ENCODE measurements at places on chromosomes 3 and 15.

GRCh38 chr3:25586167-25586505 is 78.6 kb downstream of the TOP2B start:
- DNase-seq = no peak

DNA sequence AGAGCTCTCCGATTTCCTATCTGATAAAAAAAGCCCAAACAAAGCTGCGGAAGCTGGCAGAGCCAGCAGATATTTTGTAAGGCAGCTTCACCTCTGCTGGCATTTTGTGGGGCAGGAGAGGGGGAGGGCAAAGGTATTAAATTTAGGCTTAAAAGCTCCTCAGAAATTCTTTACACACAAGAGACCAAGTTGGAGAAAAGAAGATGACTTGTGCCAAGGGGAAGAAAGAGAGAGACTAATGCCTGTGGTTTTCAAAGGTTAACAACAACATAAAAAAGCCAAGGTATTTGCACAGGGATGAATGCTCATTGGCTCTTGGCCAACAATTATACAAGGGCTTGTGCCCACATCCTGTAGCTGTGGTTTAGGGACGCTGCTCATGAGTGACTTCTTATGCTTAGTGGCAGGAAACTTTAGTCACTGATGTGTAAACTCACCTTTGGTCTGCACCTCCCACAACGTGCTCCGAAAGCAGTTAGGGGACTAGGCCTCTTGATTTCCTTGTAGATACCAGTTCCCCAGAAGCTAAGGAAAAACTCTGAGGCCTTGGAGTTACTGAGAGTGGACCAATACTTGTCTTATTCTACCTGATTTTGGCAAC is 152.9 kb downstream of the TPRG1 start:
- no peak for DNase-seq

DNA sequence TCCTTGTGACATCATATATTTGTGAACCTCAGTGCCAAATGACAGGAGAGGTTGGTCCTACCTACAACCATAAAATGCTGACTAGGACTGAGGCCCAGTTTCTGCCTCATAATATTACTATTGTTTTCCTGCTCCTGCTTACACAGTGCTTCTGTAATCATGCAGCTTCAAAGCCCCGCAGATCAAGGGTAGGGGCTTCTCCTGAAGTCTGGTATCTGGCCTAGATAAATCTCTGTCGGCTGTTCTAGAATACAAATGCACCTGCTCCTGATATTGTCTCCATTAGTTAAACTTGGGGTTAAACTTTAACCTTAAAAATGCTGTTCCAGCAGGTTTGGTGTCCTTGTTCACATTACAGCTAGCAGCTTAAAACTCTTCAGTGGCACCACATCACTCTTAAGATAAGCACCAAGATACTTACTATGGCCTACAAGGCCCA is 552.4 kb downstream of the TUSC7 start:
- DNase-seq = peak; percentile 32

DNA sequence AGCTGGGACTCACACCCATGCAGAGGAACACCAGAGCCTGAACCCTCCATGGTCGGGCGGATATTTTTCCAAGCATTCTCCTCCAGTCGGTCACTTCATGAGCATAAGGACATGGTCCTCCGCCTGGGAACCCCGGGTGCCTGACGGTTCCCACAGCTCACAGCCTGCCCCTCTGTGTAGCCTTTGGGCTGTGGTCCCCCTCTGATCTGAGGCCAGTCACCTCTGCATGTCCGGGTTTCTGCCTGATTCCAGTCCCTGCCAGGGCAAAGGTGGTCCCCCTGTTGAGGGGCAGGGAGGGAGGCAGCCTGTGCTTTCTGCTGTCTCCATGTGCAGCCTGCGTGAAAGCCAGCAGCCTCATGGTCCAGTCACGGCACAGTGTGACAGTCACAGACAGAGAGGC is 76.6 kb upstream of the KLF13 start:
- DNase-seq = no peak

DNA sequence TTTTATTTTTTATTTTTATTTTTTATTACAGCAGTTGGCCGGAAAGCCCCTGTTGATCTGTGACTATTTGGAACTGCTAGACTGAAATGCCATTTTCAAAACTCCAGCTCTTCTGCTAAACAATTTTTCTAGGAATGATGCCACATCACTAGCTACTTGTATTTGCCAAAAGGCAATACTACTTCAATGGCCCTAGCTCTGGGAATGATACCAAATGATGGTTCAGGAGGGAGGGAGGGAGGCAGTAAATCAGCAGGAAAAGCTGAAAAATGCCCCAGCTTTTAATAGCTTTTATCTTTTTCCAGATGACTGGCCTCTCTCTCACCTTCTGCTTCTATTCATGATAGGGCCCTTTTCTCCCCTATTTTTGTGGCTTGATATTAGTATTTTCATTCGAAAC is 2.6 kb upstream of the CHL1 start:
- DNase-seq = no peak

GRCh38 chr3:47079432-47079831 is 84.5 kb downstream of the SETD2 start:
- no peak for DNase-seq

- DNase-seq = no peak
These were observed 17.9 kb downstream of the CP start for GRCh38 chr3:149203758-149204157.

- DNase-seq = no peak
These were observed 80.0 kb upstream of the TMC3 start for GRCh38 chr15:81454024-81454423.

Measured in pancreas (tissue), 10 donors.